ENCODE measurements at places on chromosomes 12 and 14. TPM values are rescaled to one million over a fixed set of nuclear protein-coding genes. Genes with fewer than 3 reads are reported as not detected.

VCPKMT gene
- 13.4 TPM for total RNA-seq

GRCh38 chr12:125650587-125650986 lies 585.4 kb downstream of the AACS start:
- H3K36me3 ChIP-seq, result no peaks in the 10 kb centered on the region
- no peak overlapping the region for H3K4me3 ChIP-seq
- no peak for DNase-seq
- H3K4me1 ChIP-seq, result no peaks in the 10 kb centered on the region
- no peak overlapping the region for H3K27ac ChIP-seq

TRMT61A gene
- 18.8 TPM for total RNA-seq

MYBPC1 gene
- total RNA-seq, result not detected

ZNF384 gene
- 19.5 TPM for total RNA-seq

HHIPL1 gene
- not detected for total RNA-seq

GRCh38 chr14:35197015-35197414 lies 74.7 kb downstream of the PRORP start:
- H3K36me3 ChIP-seq, result no peaks in the 10 kb centered on the region
- DNase-seq, result no peak
- H3K4me1 ChIP-seq, result no peaks in the 10 kb centered on the region
- H3K27me3 ChIP-seq, result no peaks in the 10 kb centered on the region
- H3K27ac ChIP-seq, result no peak overlapping the region

DNA sequence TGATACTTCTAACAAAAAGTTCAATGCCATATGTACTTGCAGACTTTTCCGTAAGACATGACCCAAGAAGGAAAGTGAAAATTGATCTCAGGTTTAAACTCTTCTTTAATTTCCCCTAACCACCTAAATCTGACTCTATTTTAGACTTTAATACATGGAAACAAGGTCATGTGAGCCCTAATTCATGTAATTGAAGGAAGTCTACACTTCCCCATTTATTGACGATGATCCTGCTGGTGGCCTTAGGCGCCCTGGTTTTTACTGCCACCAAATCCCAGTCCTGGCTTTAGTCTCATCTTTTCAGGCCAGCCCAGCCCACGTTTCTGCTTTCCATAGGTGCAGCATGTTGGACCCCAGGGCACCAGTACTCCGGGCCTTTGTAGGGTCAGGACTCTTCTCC lies 157.9 kb downstream of the PELI2 start:
- no peaks in the 10 kb centered on the region for H3K27me3 ChIP-seq
- no peak for DNase-seq
- H3K36me3 ChIP-seq, result no peaks in the 10 kb centered on the region
- H3K27ac ChIP-seq, result no peak overlapping the region
- no peak overlapping the region for H3K4me3 ChIP-seq
- peaks cover 28% of the 10 kb centered on the region for H3K4me1 ChIP-seq

DNA sequence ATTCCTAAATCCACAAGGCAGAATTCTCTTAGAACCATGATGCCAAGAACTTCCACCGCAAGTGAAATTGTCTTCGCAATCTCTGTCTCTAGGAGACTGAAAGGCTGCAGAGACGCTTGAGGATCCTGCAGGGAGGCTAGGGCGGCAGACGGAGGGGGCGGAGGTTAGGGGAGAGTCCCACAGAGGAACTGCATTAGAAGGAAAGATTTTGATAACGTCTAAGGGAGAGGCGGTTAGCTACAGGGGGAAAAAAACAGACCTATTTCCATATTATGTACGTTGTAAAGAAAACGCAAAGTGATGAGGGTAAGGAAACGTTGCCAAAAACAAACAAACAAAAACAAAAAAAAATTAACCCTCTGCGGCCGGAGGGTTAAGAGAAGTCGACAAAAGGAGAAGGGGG lies 595 bp downstream of the KLHL28 start:
- no peaks in the 10 kb centered on the region for H3K36me3 ChIP-seq
- peak overlapping the region; percentile 55 for H3K4me3 ChIP-seq
- H3K4me1 ChIP-seq, result peaks cover 14% of the 10 kb centered on the region
- H3K27ac ChIP-seq, result 0 out of 2 replicates have a peak overlapping the region, but pooled peaks have one; percentile 4

- no peak overlapping the region for H3K27ac ChIP-seq
- H3K36me3 ChIP-seq, result peaks cover 75% of the 10 kb centered on the region
- H3K27me3 ChIP-seq, result no peaks in the 10 kb centered on the region
- no peak for DNase-seq
- H3K4me1 ChIP-seq, result no peaks in the 10 kb centered on the region
Measured at GRCh38 chr14:31127690-31128089, 79.9 kb downstream of the HECTD1 start.

OAS1 gene
- total RNA-seq, result not detected

KRT6C gene
- not detected for total RNA-seq

GRCh38 chr14:94779713-94780112 lies 9.8 kb upstream of the GSC start:
- no peaks in the 10 kb centered on the region for H3K27me3 ChIP-seq
- H3K4me1 ChIP-seq, result peaks cover 16% of the 10 kb centered on the region
- H3K27ac ChIP-seq, result no peak overlapping the region

GRIP1 gene
- total RNA-seq, result 3.5 TPM

GRCh38 chr12:4918950-4919660 lies 9.4 kb downstream of the KCNA1 start:
- H3K4me3 ChIP-seq, result no peak overlapping the region
- DNase-seq, result no peak
- no peaks in the 10 kb centered on the region for H3K36me3 ChIP-seq

WNT5B gene
- 8.9 TPM for total RNA-seq

- H3K36me3 ChIP-seq, result no peaks in the 10 kb centered on the region
- H3K4me1 ChIP-seq, result no peaks in the 10 kb centered on the region
- H3K27me3 ChIP-seq, result no peaks in the 10 kb centered on the region
Measured at GRCh38 chr12:21223930-21224329, 92.9 kb downstream of the SLCO1B1 start.

DNA sequence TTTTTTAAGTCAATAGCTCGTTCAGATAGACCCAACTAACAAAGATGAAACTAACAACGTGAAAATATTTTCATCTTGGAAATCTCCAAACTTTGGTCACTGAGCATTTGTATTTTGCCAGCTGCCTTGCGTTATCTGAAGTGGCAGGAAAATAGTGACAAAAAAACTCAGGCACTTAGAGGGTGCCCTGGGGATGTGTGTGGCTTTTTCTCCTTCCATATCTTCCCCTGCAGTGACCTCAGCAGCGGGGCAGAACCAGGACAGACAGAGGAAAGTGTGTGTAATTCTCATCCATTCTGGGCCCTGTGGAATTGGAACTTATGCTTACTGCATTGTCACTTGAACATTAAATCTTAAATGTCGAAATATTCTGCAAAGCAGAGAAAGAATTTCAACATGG lies 152.0 kb downstream of the BCAT1 start:
- no peak overlapping the region for H3K27ac ChIP-seq
- H3K4me3 ChIP-seq, result no peak overlapping the region
- H3K4me1 ChIP-seq, result no peaks in the 10 kb centered on the region

DNA sequence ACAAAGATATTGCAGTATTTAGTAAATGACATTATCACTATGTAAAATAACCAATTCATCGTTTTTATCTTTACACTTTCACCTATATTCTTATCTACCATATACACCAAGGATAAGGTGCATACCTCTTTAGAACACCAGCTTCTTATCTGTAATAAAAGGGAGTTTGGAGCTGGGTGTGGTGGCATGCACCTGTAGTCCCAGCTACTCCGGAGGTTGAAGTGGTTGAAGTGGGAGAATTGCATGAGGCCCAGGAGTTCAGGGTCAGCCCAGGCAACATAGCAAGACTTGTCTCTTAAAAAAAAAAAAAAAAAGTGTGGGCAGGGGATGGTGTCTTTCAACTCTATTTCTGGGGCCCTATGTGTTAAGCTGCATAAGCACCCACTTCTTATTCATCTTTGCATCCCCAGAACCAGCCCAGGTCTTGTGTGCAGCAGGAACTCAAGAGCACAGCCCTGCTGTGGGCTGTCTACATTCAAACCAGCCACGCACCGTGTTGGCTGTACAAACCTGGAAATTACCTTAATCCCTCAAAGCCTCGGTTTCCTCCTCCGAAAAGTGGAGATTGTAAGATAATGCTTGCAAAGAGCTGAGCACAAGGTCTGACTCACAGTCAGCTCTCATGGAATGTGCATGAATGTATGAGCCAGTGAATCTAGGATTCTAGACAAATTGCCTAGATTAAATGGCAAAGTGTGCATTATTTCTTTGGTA lies 256.6 kb upstream of the FOXN3 start:
- H3K4me3 ChIP-seq, result no peak overlapping the region
- no peak for DNase-seq
- H3K27ac ChIP-seq, result no peak overlapping the region
- no peaks in the 10 kb centered on the region for H3K4me1 ChIP-seq

DNA sequence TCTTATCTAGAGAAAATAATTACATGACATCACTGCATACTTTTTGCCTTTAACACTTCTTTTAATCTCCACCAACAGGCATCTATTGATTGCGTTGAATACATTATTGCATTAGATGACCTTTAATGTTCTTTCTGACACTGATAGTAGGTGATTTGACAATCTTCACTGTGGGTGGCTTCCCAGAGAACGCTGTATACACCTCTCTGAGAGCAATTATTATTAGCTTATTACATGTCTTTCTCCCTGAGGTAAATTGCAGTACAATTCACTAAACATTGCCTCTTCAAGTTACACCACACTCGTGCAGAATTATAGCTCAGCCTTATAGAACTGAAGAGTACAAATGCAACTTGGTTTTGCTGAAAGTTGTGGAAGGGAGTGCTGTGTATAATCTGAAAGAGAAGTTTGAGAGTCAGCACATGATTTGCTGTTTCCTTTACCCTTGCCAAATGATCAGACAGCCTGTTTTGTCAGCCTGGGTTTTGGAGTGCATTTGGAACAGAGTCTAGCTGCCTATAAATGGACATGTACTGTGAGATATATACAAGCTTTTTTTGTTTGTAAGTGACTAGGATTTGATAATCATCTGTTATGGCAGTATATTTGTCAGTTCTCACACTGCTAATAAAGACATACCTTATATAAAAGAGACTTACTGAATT lies 369.2 kb downstream of the CCER1 start:
- no peaks in the 10 kb centered on the region for H3K36me3 ChIP-seq
- no peaks in the 10 kb centered on the region for H3K27me3 ChIP-seq
- DNase-seq, result no peak
- no peak overlapping the region for H3K4me3 ChIP-seq
- no peak overlapping the region for H3K27ac ChIP-seq

SPTB gene
- 2.0 TPM for total RNA-seq

SERPINA9 gene
- total RNA-seq, result not detected

NOS1 gene
- not detected for total RNA-seq

KRT79 gene
- total RNA-seq, result 1.1 TPM

- DNase-seq, result no peak
- peaks cover 98% of the 10 kb centered on the region for H3K36me3 ChIP-seq
- H3K27me3 ChIP-seq, result no peaks in the 10 kb centered on the region
Measured at GRCh38 chr14:102012336-102012735, 48.0 kb downstream of the DYNC1H1 start.

DNA sequence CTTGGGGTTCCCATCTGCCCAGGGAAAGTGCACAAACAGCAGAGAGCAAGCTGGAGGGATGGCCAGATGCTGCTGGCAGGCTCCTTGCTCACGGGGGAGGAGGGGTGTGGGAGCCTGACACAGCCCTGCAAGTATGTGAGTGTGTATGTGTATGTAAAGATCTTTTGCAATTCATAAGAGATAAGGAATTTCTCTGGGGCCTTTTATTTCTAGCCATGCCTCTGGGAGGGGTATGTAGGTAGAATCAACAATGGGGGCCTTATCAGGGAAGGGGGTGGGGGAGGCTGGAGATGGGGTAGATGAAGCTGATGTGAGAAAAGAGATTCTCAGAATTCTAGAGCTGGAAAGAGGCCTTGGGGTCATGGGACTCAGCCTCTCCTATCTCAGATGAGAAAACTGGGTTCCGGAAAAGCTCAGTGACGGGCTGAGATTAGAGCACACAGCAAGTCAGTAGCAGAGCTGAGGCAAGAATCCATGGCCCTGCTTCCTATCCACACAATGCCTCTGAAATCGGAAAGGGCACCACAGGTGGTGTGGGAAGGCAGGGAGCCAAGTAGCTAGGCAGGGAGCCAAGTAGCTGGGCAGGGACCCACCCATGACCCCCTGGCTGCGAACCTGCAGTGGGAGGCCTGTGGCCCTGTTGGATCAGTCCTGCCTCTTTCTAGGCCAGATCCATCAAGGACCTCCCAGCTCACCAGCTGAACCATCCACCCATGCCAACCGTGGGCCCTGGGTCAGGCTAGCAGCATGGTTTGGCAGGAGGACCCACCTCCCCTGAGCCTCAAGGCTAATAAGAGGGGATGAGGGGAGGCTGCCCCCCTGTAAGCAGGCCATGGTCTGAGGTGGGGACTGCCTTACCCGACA lies 54.7 kb downstream of the PLEKHG3 start:
- no peak overlapping the region for H3K4me3 ChIP-seq
- H3K27ac ChIP-seq, result peak overlapping the region; percentile 52
- no peaks in the 10 kb centered on the region for H3K36me3 ChIP-seq
- H3K4me1 ChIP-seq, result peaks cover 81% of the 10 kb centered on the region
- no peaks in the 10 kb centered on the region for H3K27me3 ChIP-seq

DNA sequence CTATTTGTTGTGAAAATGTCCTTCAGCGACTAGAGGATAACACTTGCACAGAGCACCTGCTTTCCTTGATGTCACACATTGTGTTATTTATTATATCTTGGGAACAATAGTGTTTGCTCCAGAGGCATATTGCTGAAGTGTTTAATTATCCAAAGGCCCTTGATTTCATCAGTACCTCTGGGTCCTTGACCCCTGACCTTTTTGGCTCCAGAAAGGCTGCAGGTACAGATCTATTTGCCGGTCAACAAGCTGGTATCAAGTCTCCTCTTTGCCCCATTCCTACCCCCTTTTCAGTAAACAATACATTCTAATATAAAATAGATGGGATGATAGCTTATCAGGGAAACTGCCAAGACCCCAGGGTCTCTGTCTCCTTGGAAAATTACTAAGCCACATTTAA lies 206.8 kb downstream of the DACT1 start:
- no peak overlapping the region for H3K4me3 ChIP-seq
- H3K27me3 ChIP-seq, result no peaks in the 10 kb centered on the region
- no peak overlapping the region for H3K27ac ChIP-seq

DNA sequence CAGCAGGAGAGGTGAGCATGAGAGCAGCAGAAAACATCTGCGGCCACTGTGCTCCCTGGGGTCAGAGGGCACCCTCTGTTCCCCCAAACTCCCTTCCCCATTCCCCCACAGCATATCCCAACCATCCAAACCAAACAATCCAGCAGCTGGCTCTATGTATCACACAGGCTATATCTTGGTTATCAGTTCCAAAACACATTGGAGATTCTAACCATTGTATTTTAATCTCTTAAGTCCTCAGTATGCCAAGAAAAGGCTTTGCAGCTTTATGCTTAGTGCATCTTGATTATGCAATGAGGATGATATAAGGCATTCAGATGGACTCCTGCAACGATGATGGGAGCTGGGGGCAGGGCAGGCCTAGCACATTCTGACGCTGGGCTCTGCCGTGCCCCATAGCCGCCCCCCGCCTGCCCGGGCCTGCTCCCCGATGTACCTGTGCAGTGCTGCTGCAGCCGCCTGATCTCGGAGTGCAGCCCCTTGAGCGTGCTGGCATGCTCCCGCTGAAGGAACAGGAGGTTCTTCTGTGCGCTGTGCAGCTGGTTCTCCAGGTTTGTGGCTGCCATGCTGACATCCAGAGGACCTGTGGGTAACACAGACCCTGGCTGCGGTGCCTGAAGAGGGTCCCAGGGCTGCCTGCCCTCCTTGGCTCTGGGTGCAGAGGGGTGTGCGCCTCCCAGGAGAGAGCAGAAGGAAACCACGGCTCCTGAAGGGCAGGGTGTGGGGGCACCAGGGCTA lies 29.6 kb downstream of the CCDC92 start:
- DNase-seq, result no peak
- peak overlapping the region; percentile 67 for H3K27ac ChIP-seq
- H3K4me1 ChIP-seq, result peaks cover 41% of the 10 kb centered on the region
- no peaks in the 10 kb centered on the region for H3K27me3 ChIP-seq

All from SJSA1 (cell line).